Stimulated activated CD4-positive, alpha-beta T cell treated with anti-CD3 and anti-CD28 coated beads, Interleukin-1b, Interleukin-23, amount 100 ng/mL, for 1 hour (primary cell): ENCODE measurements at places on chromosomes 5 and 9.

GRCh38 chr5:179874136-179874535, 15.5 kb upstream of the MRNIP start:
- no peak for DNase-seq

DNA sequence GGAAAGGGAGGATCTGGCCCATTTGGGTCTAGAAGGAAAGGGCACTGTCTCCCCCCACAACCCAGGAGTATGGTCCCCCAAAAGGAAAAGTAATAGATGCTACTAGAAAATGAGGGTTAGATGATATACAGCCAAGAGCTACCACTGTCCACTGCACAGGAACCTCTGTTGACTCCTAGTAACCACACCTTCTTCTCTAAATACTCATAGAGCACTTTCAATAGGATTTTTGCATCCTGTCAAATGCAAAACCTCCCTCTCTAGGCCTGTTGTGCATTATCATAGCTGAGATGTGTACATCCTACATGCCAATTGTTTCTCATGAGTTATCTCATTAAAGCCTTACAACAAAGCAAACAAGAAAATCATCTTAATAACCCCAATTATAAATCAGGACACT, 66.8 kb downstream of the THBS4 start:
- no peak for DNase-seq

DNA sequence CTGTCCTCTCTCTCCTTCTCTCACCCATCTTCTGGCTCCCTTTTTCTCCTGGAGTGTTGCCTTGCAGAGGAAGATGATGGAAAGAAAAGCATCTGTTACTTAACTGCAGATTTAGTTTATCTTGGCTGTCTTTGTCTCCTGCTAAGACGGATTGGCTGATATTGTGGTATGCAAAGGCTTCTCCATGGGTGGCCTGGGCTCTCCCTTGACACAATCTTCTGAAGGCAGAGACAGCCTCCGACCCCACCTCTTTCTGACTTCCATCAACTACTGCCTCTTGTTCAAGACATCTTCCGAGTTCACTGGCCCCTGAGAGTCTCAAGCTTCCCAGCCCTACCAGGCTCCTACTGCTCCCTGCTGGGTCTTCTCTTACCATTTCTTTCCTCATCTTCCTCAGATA, 403.7 kb downstream of the LRRC70 start:
- DNase-seq: no peak

GRCh38 chr5:14723701-14724132, 59.2 kb downstream of the OTULIN start:
- no peak for DNase-seq

DNA sequence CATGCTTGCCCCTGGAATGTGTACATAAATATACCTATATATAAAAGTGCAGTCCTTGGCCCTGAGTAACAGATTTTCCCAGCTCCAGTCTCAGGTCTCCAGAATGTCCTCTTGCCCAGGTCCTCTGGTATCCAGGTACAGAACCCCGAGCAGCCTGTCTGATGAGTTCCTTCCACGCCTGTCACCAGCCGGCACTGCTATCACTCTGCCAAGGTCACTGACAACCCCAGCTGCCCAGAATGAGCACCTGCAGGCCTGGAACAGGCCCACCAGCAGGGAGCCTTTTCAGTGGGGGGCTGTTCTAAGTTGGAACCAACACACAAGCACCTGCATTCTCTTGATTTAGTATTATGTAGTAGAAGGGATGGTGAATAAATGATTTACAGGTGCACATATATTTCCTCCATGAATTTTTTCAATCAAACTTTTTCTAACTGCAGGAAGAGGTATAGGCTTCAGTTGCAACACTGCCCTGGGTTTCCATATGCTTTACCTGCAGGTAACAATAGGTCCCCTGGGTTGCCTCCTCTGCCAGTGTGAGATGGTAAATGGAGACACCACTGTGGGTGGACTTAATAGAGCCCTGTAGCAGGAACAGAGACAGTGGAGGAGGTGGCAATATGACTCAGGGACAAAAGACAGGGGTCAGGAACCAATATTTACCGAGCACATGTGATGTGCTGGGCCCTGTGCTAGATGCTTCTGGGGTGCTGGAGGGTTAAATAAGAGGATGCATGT, 291.9 kb downstream of the SPOCK1 start:
- no peak for DNase-seq

GRCh38 chr5:176994460-176995121, 12.0 kb downstream of the UIMC1 start:
- DNase-seq: no peak

GRCh38 chr9:22129133-22129532, 120.0 kb upstream of the CDKN2B start:
- DNase-seq: no peak

- no peak for DNase-seq
Observed at GRCh38 chr9:96483733-96484390, 33.9 kb downstream of the HABP4 start.

GRCh38 chr5:34699155-34700077, 43.3 kb downstream of the RAI14 start:
- no peak for DNase-seq

DNA sequence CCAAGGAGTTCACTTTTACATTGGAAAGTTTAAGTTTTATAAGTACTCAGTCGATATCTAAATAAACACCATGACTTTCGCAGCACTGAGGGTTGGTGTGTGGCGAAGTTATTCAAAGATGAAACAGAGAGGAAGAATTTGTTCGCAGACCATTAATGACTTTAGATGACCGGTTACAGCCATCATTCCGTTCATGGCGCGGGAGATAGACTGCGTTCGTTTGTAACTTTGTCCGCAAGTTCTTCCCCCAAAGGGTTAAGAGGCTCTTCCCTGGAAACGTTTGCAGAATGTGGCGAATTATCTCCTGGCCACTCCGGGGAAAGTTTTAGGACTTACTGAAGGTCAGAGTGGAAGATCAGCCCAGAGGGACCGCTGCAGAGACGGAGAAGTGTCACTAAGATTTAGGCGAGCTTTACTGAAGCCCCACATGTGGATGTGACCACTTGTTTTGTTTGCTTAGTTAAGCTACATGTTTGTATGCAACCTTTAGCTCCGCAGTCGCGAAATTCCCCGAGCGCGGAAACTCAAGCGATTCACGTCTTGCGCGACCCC, 2.2 kb upstream of the FOXD1 start:
- no peak for DNase-seq

DNA sequence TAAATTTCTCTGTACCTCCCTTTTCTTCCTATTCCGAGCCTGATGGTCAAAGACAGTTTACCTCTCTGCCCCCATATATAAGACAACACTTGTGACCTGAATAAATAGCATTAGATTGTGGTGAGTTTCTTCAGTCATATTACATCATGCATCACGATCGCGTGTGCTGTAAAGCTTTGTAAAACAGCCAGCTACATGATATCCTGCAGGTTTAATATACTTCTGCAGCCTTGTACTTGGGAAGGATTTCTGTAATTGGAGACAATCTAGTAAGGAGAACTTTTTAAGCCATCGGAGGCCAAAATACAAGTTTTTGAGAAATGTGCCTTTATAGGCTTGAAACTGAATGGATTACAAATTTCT, 711.8 kb upstream of the WWC1 start:
- no peak for DNase-seq

- no peak for DNase-seq
Observed at GRCh38 chr9:18333157-18333556, 140.8 kb upstream of the ADAMTSL1 start.

DNA sequence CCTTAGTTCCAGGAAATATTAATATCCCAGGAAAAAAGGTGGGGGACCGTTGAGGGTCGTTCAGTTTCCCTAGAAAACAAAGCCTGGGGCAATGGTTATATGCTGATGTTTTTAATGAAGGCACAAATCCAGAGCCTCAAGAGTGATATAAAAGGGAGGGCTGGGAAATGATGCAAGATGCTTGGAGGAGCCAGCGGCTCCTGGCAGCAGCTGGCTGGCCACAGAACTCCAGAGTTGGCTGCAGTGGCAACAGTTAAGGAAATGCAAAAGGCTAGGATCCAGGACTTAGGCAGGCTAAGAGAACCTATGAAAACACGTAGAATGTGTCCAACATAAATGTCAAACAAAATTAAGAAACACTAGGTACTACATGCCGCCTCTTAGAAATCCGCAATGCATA, 31.0 kb upstream of the B4GALT1 start:
- DNase-seq: no peak

DNA sequence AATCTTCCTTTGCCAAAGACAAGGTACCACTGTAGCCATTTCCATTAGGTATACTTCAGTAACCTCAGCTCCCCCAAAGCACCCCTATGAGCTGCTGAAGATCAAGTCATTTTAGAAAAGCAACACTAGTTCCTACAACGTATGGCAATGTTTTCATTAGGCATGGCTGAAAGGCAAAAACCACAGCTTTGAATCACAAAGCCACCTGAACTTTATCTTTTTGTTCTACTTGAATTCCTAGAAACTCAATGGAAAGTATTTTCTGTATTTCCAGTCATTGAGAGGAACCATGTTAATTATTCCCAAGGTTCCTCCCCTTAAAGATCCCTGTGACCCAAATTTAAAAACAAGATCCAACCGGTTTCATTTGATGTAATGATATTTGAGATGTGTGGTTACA, 152.1 kb downstream of the EFNA5 start:
- no peak for DNase-seq

GRCh38 chr5:77518304-77518703, 26.2 kb upstream of the WDR41 start:
- no peak for DNase-seq

- DNase-seq: no peak
Observed at GRCh38 chr5:77560677-77561263, 68.7 kb upstream of the WDR41 start.

GRCh38 chr5:36073595-36074216, 7.0 kb upstream of the UGT3A2 start:
- no peak for DNase-seq
